ENCODE measurements at places on chromosomes 7 and 10.

DNA sequence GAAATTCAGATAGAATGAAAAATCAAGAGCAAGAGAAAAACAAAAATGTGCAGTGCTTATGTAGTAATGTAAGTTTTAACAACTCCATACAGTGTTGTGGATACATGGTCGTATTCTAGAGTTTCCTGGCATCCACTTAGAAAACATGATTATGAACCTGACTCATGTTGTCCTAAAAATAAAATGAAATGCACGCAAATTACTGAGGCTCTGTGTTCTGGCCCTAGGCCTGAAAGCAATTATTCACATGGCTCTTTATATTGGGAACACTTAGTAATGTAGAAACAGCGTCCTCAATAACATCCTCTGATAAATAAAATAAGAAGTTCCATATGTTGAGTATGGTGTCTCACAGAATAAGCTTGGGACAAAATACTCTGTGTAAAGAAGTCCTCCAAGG lies 200.2 kb upstream of the SEMA3E start:
- DNase-seq: no peak

DNA sequence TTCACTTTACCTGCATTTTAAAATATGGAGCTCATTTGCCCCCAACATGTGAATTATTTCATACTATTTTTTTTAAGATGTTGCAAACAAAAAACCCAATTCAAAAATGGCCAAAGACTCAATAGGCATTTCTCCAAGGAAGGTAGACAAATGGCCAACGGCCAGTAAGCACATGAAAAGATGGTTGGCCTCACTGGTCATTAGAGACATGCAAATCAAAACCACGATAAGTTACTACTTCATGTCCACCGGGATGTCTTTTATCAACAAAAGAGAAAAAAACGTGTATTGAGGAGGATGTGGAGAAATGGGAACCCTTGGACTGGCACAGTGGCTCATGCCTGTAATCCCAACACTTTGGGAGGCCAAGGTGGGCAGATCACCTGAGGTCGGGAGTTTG lies 3.4 kb upstream of the CTBP2 start:
- no peak for DNase-seq

DNA sequence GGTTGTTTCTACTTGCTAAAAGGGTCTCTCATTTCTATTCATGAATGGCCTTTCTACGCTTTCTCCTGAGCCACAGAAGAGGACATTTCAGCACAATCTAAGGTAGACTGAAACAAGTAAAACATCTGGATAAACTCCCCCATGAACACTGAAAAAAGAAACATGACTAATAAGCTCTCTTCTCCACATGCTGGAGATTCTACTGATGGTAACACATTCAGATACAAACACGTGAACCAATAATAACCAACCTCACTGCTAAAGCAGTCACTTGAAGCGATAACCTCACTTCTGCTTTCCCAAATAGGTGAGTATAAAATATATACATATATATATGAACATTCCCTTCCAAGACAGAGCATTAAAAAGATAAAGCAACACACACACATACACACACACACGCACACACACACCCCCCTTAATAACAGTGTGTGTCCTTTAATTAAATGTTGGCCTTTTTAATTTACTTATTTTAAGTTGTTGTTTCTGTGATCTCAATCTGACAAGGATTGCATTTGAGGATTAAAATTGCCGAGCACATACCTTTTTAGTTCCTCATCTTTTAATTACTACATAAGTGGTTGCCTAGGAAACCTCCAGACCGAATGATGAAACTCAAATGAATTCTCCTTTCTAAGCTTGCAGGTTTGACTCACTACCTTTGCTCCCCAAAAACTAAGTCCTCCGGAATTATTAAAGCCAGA lies 292.4 kb upstream of the KLF14 start:
- peak; percentile 68 for DNase-seq

- DNase-seq: no peak
Measured at GRCh38 chr10:128191847-128192246, 65.6 kb upstream of the MKI67 start.

DNA sequence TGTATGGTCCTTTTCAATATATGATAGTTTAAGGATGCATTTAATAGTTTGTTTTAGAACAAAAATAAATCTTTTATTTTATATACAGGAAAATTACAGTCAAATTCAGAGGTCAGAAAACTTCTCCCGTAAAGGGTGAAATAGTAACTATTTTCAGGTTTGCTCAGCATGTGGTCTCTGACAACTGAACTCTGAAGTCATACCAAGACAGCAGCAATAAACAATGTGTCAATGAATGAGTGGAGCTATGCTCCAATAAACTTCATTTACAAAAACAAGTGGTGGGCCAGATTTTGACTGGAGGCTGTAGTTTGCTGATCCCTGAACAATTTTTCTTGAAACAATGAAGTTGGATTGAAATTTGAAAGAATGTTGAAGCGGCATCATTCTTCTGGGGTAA lies 123.6 kb downstream of the ZNF248 start:
- DNase-seq: no peak

GRCh38 chr10:30749385-30749784 lies 119.8 kb upstream of the LYZL2 start:
- DNase-seq: no peak

DNA sequence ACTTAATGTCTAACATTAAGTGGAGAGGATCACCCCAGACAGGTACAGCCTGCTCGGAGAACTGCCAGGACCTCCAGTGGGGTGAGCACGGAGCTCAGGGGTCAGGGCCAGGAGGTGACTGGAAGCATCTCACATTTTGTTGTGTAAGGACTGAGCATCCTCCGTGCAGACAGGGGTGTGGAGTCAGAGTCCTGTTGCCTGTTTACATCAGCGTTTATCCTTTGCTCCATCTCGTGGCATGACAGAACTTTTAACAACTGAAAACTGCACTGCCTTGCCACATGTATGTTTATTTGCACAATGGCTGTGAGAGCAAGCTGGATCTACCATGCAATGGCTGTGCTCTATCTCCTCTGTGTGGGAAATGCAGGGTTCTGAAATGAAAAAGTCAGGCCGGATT lies 175.4 kb upstream of the AKR1E2 start:
- DNase-seq: no peak

DNA sequence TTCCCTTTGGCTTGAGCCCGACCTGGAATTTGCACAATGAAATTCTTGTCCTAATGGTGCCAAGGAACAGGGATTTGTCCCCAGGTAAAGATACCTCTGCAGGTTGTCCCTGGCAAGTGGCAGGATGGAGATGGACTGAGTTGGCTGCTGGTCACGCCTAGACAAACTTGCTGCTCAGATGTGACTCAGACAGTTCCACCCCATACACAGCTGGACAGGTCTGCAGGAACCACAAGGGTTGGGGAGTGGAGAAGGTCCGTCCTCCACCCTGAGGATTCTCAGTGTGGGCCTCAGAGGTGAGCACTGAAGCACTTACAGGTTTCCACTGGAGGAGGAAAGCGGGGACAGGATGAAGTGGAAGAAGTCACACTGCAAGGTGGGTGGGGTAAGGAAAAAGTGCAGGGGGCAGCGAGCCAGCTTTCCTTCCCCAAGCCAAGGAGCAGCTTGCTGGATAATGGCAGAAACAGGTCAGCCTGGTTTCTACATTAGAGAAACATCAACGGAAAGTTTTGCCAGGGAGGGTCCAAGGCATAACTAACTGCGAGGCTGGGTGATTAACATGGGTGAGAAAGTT lies 20.5 kb downstream of the ITPRIP start:
- DNase-seq: no peak

- DNase-seq: no peak
Measured at GRCh38 chr7:148144827-148145226, 445.7 kb upstream of the C7orf33 start.

DNA sequence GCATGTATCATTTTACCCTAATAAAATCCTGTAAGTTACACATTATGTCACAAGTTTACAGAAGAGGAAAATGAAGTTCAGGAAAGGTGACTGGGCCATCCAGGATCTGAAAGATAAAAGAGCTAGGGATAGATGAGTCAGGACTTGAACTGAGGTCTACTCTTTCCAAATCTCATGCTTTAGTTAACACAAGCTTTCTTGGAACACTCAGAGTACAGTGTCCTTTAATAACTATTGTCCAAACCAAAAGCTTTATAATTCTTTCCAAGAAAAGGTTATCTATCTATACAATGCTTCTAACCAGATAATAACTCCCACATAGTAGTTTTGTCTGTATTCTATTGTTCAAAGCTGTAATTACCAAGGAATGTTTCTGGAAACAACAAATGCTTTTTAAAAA lies 164.6 kb downstream of the LRRN3 start:
- no peak for DNase-seq

DNA sequence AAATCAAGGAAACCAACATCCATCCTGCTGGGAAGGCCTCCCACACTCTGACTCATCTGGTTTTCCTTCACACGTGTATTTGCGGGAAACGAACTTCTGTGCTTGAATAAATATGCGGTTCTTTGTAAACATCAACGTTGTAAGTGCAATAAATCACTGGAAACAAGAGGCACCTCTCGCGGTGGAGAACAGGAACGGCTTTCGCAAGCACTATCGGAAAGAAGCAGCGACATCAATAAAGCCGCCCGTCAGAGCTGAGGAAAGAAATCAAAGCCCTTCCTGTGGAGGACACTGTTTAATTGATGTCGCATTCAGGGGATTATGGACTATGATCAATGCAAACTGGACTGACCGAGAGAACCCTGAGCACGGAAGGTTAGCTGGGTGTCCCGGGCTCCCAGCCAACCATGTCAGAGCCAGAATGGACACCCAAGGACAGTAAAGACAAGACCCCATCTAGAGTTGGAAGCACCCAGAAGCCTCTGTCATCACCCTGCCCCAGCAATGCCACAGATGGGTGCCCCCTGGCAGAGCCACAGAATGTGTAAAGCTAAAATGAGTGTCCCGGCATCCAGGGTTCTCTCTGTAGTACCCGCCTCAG lies 37.6 kb downstream of the OAT start:
- DNase-seq: no peak

- no peak for DNase-seq
Measured at GRCh38 chr10:72066318-72067284, 21.8 kb downstream of the SPOCK2 start.

DNA sequence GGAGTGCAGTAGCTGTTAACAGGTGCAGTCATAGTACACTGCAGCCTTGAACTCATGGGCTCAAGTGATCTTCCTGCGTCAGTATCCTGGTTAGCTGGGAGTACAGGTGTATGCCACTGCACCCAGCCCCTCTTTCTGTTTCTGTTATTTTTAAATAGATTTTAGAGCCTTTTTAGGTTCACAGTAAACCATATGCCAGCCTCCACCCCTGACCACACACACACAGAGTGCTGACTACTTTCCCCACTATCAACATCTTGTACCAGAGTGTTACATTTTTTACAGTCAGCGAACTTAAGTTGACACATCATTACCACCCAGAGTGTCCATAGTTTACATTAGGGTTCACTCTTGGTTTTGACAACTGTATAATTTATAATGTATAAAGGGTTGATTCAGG lies 32.1 kb downstream of the MARCHF5 start:
- DNase-seq: no peak

DNA sequence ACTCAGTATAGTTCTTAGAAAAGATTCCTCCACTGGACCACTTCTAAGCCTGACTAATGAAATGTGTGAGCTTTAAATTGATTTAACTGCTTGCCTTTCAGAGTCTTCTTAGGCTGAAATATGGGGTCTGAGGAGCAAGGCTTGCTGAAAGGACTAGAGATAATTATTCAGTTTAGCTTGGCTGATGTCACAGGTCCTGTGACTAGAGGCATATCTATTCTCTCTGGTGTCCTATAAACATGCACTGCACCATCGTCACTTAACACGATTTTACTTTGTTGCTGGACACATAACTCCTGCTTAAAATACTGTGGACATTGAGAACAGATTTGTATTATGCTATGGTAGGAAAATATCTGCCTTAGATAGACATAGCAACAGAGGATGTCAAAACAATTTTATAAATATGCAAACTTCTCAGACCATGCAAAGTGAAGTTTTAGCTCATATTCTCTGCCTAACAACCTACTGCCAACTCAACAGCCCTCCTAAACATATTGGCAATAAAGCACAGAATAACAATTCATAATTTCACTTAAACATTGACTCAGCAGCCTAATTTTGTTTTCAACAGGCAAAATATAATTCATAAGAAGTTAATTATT lies 80.2 kb downstream of the RNF133 start:
- DNase-seq: no peak

DNA sequence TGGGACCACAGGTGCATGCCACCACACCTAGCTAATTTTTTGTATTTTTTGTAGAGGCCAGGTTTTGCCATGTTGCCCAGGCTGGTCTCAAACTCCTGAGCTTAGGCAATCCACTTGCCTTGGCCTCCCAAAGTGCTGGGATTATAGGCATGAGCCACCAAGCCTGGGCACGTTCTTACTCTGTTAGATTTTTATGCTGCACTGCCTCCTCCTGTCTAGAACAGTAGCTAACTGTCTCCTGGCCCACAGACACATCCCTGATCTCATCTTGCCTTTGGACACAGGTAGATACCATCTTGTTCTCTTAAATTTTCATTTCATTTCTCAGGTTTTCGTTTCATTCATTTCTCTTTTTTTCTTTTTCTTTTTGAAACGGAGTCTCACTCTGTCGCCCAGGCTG lies 41.1 kb downstream of the BLVRA start:
- DNase-seq: no peak

- no peak for DNase-seq
Measured at GRCh38 chr10:11473128-11473760, 138.2 kb downstream of the USP6NL start.

GRCh38 chr10:103816431-103816830 lies 38.9 kb downstream of the SH3PXD2A start:
- no peak for DNase-seq

DNA sequence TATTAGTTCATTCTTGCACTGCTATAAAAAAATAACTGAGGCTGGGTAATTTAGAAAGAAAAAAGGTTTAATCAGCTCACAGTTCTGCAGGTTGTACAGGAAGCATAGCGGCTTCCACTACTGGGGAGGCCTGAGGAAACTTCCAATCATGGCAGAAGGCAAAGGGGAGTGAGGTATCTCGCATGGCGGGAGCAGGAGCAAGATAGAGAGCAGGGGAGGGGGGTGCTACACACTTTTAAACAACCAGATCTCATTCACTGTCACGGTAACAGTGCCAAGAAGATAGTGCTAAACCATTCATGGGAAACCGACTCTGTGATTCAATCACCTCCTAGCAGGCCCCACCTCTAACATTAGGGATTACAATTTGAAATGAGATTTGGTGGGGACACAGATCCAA lies 11.6 kb downstream of the ADAMTS14 start:
- no peak for DNase-seq

DNA sequence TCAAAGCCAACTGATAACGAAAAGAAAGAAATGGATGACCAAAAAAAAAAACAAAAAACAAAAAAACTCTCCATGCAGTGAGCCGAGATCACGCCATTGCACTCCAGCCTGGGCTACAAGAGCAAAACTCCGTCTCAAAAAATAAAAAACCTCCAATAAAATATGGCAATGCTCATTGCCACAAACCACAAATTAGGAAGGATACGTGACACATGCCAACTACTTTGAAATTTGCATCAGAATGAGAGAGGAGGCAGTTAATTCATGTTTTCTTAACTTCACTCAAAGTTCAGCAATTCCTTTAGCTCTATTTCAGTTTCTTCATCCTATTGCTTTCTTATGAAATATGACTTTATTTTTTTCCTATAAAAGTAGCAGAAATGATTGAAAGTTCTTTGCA lies 398.1 kb upstream of the C7orf33 start:
- DNase-seq: peak; percentile 3

- no peak for DNase-seq
Measured at GRCh38 chr10:61821153-61821552, 80.3 kb upstream of the ARID5B start.

GRCh38 chr10:100934084-100934659 lies 21.4 kb downstream of the SLF2 start:
- DNase-seq: peak; percentile 15

- DNase-seq: no peak
Measured at GRCh38 chr7:152142976-152143595, 117.6 kb downstream of the GALNT11 start.
